ENCODE measurements at places on chromosomes 2 and 18.

GRCh38 chr2:196293751-196294515 lies 122.6 kb upstream of the STK17B start:
- no peak for DNase-seq

DNA sequence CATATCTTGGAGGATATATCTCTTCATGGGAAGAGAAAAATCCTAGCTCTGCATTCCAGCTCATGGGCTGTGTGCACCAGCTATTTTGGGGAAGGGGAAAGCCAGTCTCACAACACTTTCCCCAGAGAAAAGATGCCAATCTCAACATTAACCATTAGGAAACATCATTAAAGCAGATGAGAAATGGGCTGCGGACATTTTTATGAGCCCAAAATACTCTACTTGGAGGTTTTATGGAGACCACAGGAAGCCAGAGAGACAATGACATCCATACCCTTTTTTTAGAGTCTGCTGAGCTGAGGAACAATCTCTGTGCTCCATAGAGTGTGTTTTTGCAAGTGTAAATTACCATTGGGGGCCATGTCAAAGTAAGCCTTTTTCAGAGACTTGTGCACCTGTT lies 213.7 kb downstream of the TRIB2 start:
- DNase-seq = no peak

DNA sequence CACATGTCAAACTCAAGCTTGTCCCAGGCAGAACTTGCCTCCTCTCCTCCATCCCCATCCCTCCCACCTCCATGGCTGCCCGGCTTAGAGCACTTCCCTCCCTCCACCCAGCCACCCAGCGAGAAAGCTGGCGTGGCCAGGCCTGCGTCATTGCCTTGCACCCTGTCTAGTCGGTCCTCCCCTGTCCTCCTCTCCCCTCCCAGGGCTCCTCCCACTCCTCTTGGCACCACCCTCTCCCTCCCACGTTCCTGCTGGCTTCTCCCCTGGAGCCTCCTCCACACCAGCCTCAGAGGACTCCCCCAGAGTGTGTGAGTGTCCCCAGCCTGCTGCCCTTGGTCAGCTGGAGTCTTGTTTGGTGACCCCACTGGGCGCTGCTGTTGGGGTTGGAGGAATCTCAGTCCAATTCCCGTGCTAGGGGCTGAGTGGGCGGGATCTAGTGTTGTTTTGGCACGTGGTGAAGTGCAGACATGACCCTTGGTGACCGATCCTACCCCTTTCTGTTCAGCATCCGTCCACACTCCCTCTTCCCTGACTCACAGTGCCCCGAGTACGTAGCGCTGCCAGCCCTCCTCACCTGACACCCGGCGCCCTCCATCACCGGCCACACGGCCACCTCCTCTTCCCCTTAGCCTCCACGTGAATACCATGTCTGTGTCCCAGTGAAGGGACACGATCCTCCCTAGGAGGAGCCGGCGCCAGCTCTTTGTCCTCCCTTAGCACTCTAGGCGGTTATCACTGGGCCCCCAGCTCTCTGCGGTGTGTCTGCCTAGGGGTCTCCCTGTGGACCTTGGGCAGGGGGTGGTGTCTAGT lies 41.4 kb downstream of the ATP6V1C2 start:
- no peak for DNase-seq

DNA sequence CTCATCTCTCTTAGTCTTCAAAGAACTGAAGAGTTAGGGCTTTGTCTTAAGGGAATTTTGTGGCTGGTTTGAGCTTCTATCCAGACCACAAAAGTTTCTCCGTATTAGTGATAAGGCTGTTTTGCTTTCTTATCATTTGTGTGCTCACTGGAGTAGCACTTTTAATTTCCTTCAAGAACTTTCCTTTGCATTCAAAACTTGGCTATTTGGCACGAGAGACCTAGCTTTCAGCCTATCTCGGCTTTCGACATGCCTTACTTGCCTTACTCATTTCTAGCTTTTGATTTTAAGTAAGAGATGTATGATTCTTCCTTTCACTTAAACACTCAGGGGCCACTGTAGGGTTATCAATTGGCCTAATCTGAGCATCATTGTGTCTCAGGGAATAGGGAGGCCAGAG lies 29.9 kb downstream of the HDHD2 start:
- DNase-seq = no peak

DNA sequence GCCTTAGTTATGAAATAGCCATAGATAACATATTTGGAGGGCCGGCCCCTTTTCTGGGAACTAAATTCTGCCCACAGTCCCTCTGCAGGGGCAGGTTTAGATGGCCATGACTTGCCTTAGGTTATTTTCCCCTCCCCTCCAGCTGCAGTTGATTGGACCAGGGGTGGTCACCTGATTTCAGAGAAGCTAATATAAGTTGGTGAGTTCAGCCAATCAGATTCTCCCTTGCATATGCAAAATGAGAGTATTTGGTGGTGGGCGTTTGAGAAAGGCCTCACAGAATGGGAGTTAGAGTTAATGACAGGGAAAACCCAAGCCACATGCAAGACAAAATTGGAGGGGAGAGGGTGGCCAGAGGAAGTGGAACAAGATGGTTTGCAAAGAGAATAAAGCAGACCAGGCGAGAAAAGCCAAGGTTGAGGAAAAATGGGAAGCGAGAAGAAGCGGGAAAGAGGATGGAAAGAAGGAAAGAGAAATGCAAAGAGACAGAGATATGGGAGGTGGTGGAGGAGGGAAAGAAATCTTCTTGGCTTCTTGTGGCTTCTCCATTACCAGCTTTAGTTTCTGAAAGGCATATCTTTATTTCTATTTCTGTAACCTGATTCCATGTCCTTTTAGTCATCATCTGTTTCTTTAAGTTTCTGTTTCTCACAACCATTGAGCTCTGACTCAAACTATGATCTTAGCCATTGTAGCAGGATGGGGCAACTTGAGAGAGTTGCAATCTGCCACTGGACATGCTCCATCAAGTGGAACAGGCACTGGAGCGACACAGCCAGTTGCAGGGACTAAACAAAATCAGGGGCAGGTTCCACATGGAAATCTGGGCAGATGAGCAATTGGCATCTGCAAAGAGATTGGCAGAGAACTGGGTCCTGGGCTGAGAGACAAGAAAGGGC lies 108.1 kb upstream of the SIX3 start:
- DNase-seq = no peak

- DNase-seq = no peak
Measured at GRCh38 chr18:6423289-6423688, 8.6 kb upstream of the L3MBTL4 start.

- no peak for DNase-seq
Measured at GRCh38 chr2:2800001-2800400, 468.9 kb upstream of the MYT1L start.

GRCh38 chr2:191150230-191150599 lies 579 bp downstream of the STAT4 start:
- no peak for DNase-seq

- no peak for DNase-seq
Measured at GRCh38 chr18:9642799-9643462, 28.6 kb upstream of the PPP4R1 start.

GRCh38 chr2:61632276-61633169 lies 94.4 kb upstream of the XPO1 start:
- no peak for DNase-seq

DNA sequence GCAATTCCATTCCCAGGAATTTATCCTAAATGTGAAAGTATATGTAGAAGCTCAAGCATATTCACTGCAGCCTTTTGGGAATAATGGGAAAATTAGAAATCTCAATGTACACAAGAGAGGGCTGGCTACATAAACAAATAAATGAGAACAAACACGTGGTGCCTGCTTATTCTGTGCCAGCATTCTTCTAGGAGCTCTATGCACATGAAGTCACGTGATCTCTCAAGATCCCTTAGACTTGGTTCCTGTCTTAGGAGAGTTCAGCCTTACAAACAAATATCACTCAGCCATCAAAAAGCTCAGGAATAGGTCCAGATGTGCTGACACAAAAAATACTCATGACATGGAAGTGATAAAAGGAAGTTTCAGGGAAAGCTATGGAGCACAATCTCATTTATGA lies 92.9 kb upstream of the SP3 start:
- DNase-seq = no peak

GRCh38 chr2:229154381-229154780 lies 116.7 kb downstream of the PID1 start:
- no peak for DNase-seq

- no peak for DNase-seq
Measured at GRCh38 chr2:142915502-142915901, 38.0 kb downstream of the KYNU start.

Data from memory B cell (primary cell).